ENCODE measurements at places on chromosomes 2 and 18.

DNA sequence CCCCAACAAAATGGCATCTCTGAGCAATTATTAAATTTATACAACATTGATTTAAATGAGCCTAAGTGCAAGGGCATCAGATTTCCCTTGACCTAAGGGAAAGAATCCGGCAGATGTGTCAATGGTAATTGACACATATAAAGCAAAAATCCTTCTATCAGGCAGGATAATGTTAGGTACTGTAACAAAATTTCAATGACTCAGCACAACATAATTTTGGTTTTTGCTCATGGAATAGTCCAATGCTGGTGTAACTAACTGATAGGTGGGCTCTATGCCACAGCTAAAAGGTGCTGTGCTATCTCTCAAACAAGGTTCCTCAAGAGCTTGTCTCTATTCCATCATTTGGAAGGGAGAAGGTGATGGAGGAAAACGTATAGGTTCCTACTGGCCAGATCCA, 68.3 kb upstream of the MEIS1 start:
- no peak for DNase-seq

DNA sequence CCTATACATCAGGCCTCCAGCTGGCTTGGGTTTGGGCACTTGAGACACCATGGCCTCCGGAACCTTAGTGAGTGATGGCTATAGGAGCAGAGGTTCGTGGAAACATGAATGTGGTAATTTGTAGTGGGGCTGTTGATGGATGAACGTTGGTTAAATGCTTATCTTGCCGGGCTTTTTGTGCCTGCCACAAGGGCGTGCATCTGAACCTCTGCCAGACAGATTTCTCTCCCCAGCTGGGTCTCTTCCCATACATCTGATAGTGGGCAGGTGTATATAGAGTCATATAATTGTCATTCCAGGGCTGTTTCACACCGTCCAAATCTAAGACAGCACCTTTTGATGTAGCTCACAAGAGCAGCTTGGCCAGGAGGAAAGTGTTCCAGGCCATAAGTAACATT, 14.7 kb downstream of the LAMA3 start:
- no peak for DNase-seq

GRCh38 chr2:133352719-133353118, 215.5 kb downstream of the NCKAP5 start:
- no peak for DNase-seq

GRCh38 chr18:55110436-55110835, 151.2 kb upstream of the CCDC68 start:
- DNase-seq = no peak

DNA sequence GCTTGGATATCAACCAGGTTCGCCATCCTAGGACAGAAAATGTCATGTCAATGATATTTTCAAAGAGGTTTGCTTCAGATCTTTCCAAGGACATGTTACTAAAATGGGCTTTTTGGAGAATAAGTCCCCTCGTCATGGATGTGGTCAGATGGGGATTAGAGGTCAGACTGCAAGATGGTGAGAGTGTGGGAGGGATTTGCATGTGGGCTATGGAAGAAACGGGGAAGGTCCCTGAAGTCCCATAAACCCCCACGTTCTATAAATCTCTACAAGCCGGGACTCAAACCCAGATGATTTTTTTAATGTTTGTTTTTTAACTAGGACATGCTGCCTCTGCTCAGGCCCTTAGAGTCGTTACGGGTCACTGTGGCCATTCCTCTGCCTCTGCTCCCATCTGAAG, 37.7 kb upstream of the IGFBP5 start:
- no peak for DNase-seq

DNA sequence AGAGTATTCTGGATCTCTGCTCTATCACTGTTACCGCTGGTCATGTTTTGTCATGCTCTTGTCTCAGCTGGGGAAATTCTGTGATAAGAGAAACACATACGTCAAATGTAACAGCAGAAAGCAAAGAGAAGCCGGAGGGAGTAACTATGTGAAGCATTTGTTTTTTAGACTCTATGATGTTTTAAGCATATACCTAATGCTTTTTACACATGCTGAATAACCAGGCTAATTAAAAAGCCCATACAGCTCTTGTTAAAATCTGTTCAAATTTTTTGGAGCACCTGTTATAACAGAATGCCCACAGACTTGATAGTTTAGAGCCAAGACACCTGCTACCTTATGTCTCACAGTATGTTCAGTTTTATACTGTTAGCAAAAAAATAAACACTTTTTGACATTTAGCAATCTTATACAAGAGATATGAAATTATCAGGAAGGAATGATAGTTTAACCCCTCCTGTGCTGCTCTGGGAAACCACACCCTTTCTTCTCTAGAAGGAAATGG, 92.3 kb upstream of the TANK start:
- no peak for DNase-seq

- DNase-seq = no peak
These were observed 15.5 kb downstream of the ASPRV1 start for GRCh38 chr2:69945941-69946340.

DNA sequence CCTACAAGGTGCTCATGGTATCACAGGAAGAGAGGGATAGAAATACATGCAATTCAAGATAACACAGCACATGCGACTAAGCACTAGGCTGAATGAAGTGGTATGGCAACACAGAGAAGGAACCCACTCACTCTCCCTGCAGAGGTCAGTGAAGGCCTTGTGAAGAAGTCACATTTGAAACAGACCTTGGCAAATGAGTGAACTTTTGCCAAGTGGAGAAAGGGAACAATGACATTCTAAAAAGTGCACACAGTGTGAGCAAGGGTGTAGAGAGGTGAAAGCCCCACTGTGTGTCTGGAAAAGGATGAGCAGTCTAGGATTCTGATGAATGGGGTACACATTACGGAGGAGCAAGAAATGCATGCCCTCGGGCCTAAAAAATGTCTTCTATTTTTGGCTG, 23.3 kb downstream of the KLF7 start:
- DNase-seq = no peak

- peak; percentile 21 for DNase-seq
These were observed 195.4 kb downstream of the FAM210A start for GRCh38 chr18:13530879-13531387.

DNA sequence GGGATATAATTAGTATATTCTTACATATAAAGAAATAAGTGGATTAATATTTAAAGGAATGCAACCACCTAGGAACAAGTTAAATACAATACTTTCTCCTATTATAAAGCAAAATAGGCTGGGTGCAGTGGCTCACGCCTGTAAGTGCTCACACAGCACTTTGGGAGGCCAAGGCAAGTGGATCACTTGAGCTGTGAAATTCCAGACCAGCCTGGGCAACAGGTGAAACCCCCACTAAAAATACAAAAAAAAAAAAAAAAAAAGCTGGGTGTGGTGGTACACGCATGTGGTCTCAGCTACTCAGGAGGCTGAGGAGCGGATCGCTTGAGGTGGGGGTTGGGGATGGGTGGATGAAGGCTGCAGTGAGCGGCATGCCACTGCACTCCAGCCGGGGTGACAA, 286.2 kb upstream of the EPC2 start:
- no peak for DNase-seq

DNA sequence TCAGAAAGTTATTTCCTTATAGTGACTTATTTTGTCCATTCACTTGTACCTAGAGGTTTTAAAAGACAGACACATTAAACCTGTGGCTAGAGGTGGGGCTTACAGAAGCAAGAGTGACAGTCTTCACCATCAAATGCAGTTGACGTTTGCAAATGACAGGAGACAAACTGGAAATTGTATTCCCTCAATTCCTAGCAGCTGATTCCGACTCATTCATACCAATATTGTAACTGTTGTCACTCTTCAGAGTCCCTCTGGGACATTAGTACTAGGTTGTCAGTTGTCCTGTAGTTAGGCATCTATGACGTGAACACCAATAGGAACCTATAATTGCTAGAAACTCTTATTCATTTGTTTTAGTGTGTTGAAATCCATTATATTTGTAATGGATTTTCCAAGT, 794.7 kb downstream of the DCC start:
- no peak for DNase-seq

- DNase-seq = no peak
These were observed 8.4 kb upstream of the NMI start for GRCh38 chr2:151297882-151298281.

GRCh38 chr2:73104933-73105332, 7.8 kb downstream of the RAB11FIP5 start:
- DNase-seq = no peak

All from activated CD4-positive, alpha-beta T cell treated with anti-CD3 and anti-CD28 coated beads for 4 hours (primary cell).